NCI-H510A treated with DMSO at 0.1 percent for 48 hours (cell line): ENCODE measurements at places on chromosomes 12 and 14.
A peak's percentile ranks its signal among the peaks of the same experiment; 100 is the strongest.

GRCh38 chr12:107090711-107091110, 2.6 kb downstream of the CRY1 start:
- DNase-seq = no peak

DNA sequence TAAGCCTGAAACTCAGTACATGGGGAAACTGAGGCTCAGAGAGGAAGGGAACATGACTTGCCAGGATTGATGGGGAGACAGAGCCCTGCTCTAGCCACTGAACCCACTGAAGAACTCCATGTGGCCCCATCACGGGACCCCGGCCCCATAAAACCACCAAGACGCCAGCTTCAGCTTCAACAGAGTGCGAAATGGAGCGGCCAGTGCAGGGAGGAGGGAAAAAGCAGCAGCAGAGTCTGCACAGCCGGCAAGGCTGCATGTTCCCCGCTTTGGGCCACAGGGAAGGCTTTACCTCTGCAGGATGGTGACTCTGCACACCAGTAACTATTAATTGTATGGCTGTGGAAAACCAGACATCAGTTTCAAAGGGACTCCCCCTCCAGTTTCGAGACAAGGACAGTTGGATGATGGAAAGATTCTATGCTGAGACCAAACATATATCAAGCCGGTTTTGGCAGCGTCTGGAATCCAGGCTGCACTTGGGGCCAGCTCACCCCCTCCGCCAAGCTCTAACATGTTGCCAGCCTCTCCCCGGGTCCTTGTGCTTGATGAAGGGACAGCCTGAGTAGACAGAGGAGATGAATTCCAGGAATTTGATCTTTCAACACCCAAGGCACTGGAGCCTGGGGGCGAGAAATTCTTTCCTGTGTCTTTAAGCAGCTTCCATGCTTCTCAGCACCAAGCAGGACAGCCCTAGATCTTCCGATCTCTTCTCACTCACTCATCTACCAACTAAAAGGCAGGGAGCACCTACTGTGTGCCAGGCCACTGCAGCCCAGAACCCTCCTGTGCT, 55.7 kb upstream of the BCL11B start:
- DNase-seq = no peak

- no peak for DNase-seq
Measured at GRCh38 chr12:6529291-6529737, 5.0 kb upstream of the GAPDH start.

GRCh38 chr14:49527221-49527620, 59.0 kb downstream of the RPS29 start:
- DNase-seq = no peak

- DNase-seq = peak; percentile 17
Measured at GRCh38 chr12:94762259-94762942, 112.0 kb upstream of the TMCC3 start.

DNA sequence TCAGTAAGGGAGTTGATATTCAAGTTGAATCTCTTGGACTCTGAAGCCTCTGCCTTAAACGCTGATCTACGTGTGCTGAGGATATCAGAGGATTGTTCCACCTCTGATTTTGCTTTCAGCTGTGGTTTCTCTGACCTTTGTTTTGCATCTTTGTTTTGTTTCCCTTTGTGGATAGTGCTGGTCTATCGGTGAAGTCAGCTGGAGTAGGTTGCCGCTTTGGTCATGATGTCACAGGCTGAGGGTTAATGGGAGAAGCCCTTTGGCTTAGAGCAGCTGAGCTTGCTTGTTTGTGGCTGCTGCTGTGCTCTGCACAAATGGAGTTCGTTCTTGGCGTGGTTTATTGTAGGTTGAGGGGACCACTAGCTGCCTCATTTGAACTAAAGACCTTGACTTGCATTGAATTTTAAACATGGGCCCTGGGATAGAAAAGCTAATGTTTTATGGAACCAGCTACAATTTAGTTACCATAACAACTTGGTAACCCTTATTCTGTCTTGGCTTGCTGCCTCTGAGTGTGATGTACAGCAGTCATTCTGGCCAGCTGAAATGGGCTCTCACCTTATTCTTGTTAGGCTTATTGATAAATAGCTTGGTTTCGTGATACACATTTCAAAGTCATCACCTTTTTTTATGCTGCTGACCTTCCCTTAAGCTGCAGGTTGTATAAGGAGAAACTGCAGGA, 284.5 kb upstream of the E2F7 start:
- DNase-seq = no peak

DNA sequence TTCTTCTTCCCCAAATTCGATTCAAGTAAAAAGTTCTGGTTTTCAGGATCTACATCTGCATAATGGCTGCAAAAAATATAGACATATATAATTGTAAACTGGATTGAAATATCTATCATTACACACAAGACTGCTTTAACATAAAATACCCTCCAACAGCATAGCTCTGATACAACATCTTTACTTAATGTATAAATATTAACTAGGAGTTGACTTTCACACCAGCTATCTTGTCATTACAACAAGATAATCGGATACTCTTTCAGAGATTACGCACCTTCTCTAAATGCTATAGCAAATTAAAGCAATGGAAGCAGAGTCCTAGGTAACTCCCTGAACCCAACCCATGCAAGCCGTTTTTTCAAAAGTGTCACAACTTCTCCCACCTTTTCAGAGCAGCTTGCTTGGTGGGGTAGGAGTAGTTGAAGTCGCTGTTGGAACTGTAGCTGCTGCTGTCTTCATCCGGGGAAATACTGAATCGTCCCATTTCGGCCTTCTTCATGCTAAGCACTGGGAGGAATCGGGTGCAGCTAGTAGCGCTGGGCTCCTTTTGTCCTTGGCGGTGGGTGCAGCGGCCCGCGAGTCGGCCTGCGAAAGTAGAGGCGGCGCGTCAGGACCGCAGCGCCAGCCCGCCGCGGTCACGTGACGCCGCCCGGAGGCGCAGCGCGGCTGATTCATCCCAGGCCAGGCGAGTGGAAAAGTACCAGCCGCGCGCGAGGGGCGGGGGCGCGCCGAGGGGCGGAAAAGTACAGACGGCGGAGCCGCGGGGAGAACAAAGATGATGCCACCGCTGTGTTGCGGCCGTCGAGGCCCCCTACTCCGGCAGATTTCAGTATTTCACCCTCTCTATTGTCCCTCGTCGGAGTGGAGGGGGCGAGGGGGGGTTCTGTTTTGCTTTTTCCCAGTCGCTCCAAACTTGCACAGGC, 1.5 kb downstream of the SLC38A2 start:
- peak; percentile 71 for DNase-seq

DNA sequence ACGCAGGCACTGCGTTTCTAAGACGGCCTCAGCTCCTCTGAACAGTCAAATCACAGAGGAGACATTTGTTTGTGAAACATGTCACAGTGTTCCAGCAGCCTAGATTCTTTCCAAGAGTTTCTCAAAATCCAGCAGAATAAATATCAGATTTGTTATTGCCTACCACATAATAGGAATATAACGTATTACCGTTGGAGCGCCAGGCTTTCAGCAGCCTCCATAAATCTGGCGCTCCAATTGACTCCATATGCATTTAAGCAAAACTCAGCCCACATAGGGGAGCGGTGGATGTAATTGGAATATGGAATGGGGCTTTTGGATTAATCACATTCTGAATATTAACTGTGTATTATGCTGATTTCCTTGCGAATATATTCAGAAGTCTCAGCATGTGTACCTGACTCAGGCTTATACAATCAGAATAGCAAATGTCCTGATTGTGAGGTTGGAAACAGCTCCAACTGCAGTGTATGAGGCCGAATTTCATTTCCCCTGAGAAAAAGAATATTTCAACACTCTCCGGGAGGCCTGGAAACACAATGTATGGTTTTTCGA, 174.0 kb downstream of the ASCL4 start:
- no peak for DNase-seq

DNA sequence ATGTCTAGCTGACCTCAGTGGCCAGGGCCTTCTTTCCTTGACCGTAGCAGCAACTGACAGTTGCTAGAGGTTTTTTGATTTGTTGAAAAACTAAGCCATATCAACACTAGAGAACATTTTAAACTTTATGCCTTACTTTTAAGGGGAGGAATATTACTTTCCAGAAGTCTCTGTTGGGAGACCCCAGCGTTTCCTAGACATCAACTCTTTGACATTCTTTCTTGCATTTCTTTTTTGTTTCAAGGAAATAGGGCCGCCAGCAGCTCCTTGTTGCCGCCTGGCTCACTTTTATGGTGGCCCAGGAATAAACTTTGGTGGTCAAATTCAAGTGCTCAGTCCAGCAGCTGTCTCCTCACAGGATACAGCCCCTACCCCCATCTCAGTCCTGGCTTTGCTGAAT, 2.5 kb upstream of the HOXC11 start:
- no peak for DNase-seq

DNA sequence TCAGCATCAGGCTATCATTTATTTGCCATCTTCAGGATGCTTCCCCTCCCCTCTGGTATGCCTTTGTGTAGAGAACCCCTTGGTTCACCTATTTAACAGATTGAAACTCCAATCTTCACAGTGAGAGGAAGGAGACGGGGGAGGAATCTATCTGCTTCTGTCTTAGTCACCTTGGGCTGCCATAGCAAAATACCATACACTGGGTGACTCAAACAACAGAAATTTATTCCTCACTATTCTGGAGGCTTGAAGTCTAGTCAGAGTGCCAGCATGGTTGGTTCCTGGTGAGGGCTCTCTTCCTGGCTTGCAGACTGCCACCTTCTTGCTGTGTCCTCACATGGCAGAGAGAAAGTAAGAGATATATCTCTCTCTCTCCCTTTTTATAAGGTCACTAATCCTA, 13.5 kb upstream of the EML1 start:
- DNase-seq = no peak

GRCh38 chr12:52354200-52354599, 13.1 kb downstream of the KRT85 start:
- no peak for DNase-seq

DNA sequence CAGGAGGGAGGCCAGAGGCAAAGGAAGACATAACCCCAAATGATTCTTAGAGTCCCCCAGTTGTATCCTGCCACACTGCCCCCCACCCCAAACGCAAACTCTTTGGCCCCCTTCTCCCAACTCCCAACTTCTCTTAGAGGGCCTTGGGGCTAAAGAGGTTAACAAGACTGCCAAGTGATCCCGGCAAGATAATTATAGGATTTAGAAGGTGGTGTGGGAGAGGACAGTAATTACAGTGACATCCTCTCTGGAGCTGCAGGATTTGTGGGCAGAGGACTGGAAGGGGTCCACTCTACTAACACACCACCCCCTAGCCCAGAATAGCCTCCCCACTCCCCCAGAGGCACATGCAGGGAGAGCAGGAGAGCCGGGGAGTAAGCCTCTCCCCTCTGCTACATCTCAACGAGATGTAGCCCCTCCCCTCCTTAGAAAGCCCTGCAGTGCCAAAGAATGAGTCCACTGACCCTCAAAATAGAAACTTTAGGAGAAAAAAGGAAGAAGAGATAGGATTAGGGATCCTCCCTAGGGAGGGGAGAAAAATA, 5.3 kb upstream of the GDF11 start:
- no peak for DNase-seq

DNA sequence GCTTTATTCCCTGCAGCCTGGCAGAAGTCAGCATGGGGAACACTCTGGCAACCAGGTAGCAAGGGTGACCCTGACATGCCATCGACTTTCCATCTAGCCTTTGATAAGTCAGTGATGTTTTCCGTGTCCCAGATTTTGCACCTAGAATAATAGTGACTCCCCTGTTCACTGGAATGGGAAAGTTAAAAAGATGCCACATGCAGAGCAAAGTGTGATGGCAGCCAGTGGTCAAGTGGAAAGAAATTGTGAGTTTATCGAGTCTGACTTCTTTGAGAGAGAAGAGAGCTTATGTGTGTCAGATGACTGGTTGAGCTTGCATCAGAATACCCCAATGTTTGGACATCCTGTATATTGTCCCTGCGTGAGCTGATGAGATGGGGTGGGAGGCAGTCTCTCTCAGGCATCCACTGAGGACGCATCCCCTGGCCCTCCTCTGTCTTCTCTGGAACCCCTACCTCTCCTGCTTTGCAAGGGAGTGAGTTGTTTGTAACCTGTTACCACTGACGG, 148.5 kb downstream of the GCH1 start:
- no peak for DNase-seq

- no peak for DNase-seq
Measured at GRCh38 chr12:3743803-3744202, 9.1 kb downstream of the CRACR2A start.

- no peak for DNase-seq
Measured at GRCh38 chr14:57323721-57324120, 55.0 kb downstream of the AP5M1 start.

GRCh38 chr14:105090493-105091053, 25.3 kb upstream of the GPR132 start:
- peak; percentile 79 for DNase-seq

DNA sequence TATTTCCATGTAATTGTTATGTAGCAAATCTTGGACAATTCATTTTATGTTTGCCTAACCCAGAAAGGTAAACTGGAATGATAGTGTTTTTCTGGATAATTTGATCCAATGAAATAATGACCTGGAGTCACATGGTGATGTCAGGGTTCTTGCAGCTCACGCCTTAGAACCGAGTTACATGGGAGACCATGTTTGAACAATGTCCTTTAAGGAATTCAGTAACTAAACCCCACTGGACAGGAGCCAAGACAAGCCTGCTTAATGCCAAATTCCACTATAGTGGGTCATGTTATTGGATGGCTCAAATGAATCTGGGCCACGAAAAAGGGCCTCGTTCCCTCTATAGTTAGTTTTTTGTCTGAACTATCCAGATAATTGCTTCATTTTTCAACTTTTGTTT, 255.8 kb upstream of the HMGA2 start:
- DNase-seq = no peak

- no peak for DNase-seq
Measured at GRCh38 chr12:725076-725475, 27.3 kb upstream of the WNK1 start.

DNA sequence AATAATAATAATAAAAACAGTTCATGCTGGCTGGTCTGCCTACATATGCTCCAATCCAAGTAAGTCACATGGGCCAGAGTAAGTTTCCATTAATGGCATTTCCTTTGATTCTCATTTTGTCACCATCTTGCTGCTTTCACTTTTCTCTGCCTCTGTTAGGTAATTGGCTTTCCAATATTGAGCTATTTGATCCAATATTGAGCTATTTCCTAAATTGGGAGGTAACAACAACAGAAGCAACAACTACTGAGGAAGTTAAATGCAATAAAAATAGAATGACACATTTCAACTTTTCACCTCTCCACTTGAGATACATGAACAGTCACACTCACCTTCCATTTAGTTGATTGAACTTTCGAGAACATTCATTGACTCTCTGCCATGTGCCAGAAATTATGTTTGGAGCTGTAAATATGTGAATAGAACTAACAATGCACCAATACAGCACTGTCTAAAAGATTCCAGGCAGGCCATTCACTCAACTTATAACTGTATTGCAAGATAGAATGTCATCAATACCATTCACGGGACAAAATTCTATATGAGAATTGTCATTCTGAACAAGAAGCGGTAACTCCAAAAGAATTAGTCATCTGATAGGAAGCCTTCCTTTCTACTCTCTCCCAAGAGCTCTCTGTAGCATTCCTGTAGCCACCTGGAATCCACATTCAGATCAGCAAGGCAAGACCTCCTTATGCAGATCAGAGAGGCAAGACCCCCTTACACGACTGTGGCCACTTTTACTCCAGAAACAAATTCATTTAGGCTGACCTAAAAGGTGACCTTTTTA, 136.4 kb downstream of the PHLDA1 start:
- DNase-seq = no peak
